Epithelial cell of esophagus (primary cell): ENCODE measurements at places on chromosomes 1 and 21.

- peak; percentile 72 for DNase-seq
Observed at GRCh38 chr1:151968058-151968457, 25.6 kb downstream of the S100A10 start.

DNA sequence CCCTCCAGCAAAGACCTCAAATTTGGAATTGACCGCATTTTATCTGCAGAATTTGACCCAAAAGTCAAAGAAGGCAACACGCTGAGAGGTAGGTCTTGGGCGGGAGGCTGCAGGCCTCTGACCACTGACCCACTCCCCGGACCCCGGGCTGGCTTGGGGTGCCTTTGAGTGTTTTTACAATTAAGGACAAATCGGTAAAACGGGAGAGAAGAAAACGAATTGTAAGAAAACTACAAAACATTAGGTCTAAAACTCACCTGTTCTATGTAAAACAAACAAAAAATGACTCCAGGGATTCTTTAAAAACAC lies 1.1 kb downstream of the HLX start:
- DNase-seq, result no peak

DNA sequence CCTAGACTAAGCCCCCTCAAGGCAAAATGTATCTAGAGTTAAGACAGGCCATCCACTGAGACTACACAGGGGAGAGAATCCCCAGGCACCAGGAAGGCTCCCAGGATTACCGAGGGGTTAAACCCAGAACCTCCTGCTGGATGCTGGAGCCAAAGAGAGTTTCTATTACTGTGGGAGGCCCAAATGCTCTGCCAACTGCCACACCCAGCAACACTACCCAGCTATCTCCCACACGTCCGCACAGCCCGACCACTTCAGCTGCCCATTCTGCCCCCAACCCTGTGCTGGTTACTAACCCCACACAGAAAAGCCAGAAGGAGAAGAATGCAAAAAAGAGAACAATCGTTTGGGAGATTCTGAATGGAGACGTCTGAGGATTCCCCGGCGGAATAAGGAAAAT lies 63.6 kb downstream of the CD46 start:
- DNase-seq, result no peak

GRCh38 chr1:110765640-110766335 lies 91.0 kb upstream of the KCNA3 start:
- peak; percentile 64 for DNase-seq

GRCh38 chr1:89911191-89911991 lies 83.5 kb upstream of the ZNF326 start:
- DNase-seq, result no peak

GRCh38 chr1:228321435-228321834 lies 85.2 kb downstream of the TRIM11 start:
- DNase-seq, result no peak

DNA sequence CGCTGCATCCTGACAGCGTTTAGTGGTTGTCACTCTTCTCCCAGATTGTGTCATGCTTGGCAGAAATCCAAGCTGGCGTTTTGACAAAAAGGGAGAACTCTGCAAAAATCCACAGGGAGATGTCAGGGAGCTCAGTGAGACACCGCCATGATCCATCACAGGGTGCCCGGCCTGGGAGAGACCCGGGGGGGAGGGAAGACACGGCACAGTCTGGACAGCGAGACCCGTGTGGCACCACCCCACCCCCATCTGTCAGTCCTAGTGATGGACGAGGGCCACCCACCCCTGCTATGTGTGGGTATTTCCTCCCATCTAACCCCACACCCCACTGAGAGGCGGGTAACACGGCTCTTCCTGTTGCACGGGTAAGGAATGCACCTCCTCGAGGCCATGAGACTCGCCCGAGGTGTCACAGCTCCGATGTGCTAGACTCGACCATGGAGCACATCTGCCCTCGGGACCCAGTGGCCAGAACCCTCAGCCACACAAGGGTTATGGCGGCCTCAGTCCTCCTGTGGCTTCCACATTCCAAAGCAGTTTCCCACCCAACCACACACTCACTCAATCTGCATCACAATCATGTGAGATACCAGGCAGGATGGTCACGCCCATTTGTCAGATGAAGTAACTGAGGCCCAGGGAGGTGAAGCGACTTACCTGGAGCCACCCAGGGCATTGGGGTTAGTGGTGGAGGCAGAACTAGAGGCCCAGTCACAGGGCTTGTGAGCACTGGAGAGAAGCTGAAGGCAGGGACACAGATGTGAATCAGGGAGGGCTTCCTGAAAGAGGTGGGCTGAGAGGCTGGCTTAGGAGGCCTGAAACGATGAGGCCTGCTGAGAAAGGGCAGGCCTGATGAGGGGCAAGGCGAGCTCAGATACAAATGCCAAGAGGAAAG lies 688.5 kb downstream of the MATN1 start:
- DNase-seq, result no peak

- DNase-seq, result no peak
Observed at GRCh38 chr1:8926707-8927694, 18.7 kb upstream of the CA6 start.

GRCh38 chr21:19565587-19565986 lies 1162.0 kb upstream of the TMPRSS15 start:
- no peak for DNase-seq
